ENCODE measurements at places on chromosomes 16 and 17. TPM values are rescaled to one million over a fixed set of nuclear protein-coding genes. Genes with fewer than 3 reads are reported as not detected.

The KIF18B gene
- total RNA-seq, result 39.3 TPM

The PSMD11 gene
- 174 TPM for total RNA-seq

The FOXN1 gene
- total RNA-seq, result 0.06 TPM

The UNC45B gene
- total RNA-seq, result not detected

The TMEM220 gene
- 1.9 TPM for total RNA-seq
